ENCODE measurements at places on chromosomes 16 and 17. TPM values are rescaled to one million over a fixed set of nuclear protein-coding genes. Genes with fewer than 3 reads are reported as not detected.

DNA sequence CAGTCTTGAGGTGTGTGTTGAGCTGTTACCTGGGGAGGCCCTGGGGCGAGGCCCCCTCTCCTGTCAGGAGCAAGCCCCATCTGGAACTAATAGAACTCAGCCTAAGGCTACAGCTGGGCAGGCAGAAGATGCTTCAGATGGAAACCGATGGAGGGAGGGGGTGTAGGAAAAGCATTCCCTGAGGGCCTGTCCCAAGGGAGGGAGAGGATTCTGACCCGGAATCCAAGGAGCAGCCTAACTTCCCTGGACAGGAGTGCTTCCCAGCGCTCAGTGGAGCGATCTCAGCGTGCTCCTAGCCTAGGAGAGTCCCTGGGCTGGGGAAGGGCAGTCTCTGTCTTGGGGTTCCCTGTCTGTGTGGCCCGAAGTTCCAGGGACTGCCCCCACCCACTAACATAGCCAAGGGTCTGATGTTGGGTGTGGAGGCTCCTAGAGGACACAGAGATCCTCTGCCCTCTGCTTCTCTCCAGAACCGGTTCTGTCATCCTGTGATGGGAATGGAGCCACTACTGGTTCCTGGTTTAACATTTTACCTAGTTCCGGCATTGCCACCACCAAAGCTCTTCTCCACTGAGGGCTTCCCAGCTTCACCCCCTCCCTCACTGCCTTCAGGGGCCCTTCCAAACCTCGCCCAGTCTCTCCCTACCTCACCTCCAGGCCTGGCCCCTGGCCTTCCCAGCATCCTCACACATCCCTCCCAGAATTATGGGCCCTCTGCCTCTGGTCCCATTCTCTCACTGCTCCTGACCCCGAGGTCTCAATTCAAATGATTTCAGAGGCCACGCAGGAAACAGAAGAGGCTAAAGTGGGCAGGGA lies 58.7 kb downstream of the RTN4RL1 start:
- no peak for DNase-seq

- peak; percentile 34 for DNase-seq
Observed at GRCh38 chr16:84544031-84544773, 39.7 kb upstream of the MEAK7 start.

GRCh38 chr16:84423416-84423837 lies 55.1 kb downstream of the ATP2C2 start:
- DNase-seq = peak; percentile 39

DNA sequence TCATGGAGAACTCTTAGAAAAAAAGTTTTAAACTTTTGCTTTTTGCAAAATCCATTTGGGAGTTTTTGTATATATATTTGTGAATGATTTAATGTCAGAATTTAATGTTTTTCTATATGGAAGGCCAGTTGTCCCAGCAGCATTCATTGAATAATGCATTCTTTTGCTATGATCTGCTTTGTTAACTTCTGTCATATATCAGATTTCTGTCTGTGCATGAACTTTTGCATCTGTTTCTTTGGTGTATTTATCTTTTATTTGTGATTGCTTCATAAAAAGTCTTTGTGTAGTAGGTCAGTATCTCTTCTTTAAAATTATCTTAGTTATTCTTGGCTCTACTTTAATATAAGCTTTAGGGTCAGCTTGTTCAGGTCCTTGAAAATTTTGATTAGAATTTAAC lies 84.2 kb downstream of the MAP2K4 start:
- DNase-seq = peak; percentile 56

- DNase-seq = no peak
Observed at GRCh38 chr17:20706751-20707373, 127.3 kb downstream of the CDRT15L2 start.

GRCh38 chr17:26962255-26963162 lies 331.4 kb upstream of the WSB1 start:
- DNase-seq = no peak

- DNase-seq = no peak
Observed at GRCh38 chr16:57532266-57532625, 4.1 kb downstream of the CCDC102A start.

- DNase-seq = no peak
Observed at GRCh38 chr16:17370731-17371285, 100.0 kb downstream of the XYLT1 start.

CD300LB gene
- polyA plus RNA-seq = not detected

MSLN gene
- not detected for polyA plus RNA-seq

GRCh38 chr17:69470702-69471101 lies 56.2 kb downstream of the MAP2K6 start:
- no peak for DNase-seq

SEZ6L2 gene
- 1.2 TPM for polyA plus RNA-seq

DNA sequence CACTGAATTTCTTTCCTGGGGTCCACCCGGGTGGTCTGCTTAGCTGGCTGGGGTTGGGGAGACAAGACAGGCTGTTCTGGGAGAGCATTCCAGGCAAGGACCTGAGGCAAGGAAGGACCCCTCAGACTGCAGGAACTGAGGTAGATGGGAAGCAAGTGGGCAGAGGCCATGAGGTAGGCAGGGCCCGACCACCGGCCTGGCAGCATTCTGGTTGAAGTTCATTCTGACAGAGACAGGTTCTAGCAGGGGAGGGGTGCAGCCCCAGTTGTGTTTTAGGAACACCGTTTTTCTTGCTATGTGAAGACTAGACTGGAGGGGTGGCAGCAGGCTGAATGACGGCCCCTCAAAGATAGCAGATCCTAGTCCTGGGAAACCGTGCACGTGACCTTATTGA lies 17.5 kb downstream of the B9D1 start:
- DNase-seq = no peak

SLC6A4 gene
- polyA plus RNA-seq = 0.02 TPM

GRCh38 chr17:62804822-62805221 lies 3.3 kb downstream of the MARCHF10 start:
- peak; percentile 83 for DNase-seq

SHISA6 gene
- not detected for polyA plus RNA-seq

GRCh38 chr17:78046923-78047322 lies 81.6 kb downstream of the TMC6 start:
- DNase-seq = no peak

Measured in fibroblast of lung (primary cell).